ENCODE measurements at places on chromosomes 2 and 18. TPM values are rescaled to one million over a fixed set of nuclear protein-coding genes. Genes with fewer than 3 reads are reported as not detected.
A peak's percentile ranks its signal among the peaks of the same experiment; 100 is the strongest.

- no peak overlapping the region for H3K27ac ChIP-seq
- DNase-seq = no peak
- H3K4me1 ChIP-seq = no peaks in the 10 kb centered on the region
Measured at GRCh38 chr2:195395362-195395761, 261.7 kb upstream of the SLC39A10 start.

DNA sequence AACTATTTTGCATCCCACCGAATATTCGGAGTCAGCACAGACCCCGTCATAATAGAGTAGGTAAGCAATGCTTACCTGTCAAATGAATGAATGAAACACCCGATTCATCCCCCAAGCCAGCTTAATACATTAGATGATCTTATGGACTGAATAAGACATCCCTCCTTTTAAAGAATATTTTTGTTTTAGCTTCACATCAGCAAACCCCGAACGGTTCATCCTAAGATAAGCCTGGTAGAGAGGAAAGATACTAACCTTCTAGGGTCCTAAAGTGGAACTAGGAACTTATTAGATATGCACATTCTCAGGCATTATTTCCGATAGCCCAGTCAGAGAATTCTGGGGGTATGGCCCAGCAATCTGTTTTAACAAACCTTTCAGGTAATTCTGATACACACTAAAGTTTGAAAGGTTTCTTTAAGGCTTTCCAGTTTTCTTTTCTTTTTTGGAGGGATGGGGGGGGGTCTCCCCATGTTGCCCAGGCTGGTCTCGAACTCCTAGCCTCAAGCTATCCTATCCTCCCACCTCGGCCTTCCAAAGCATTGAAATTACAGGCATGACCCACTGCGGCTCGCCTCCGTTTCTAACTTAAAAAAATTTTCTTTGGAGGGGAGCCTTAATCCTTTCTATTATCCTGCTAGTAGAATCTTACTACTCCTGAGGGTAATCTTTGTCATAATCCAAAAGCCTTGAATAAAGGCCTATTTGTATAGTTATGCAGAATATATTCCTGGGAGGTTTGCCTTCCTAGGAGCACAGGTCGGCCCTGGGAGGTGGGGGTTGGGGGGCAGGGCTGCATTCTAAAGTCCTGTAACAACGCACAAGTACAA is 1.0 kb upstream of the ACTR3 start:
- peaks cover 57% of the 10 kb centered on the region for H3K4me1 ChIP-seq
- H3K4me3 ChIP-seq = peak overlapping the region; percentile 87
- peak overlapping the region; percentile 99 for H3K27ac ChIP-seq
- no peaks in the 10 kb centered on the region for H3K27me3 ChIP-seq
- peak; percentile 38 for DNase-seq

GRCh38 chr2:100126897-100127401 is 15.4 kb downstream of the AFF3 start:
- DNase-seq = no peak
- H3K27me3 ChIP-seq = no peaks in the 10 kb centered on the region
- no peaks in the 10 kb centered on the region for H3K4me1 ChIP-seq
- no peak overlapping the region for H3K27ac ChIP-seq
- H3K36me3 ChIP-seq = no peaks in the 10 kb centered on the region

GRCh38 chr2:57760381-57760801 is 286.2 kb upstream of the VRK2 start:
- peak overlapping the region; percentile 21 for H3K4me3 ChIP-seq
- H3K27ac ChIP-seq = no peak overlapping the region
- no peaks in the 10 kb centered on the region for H3K36me3 ChIP-seq
- no peak for DNase-seq

DNA sequence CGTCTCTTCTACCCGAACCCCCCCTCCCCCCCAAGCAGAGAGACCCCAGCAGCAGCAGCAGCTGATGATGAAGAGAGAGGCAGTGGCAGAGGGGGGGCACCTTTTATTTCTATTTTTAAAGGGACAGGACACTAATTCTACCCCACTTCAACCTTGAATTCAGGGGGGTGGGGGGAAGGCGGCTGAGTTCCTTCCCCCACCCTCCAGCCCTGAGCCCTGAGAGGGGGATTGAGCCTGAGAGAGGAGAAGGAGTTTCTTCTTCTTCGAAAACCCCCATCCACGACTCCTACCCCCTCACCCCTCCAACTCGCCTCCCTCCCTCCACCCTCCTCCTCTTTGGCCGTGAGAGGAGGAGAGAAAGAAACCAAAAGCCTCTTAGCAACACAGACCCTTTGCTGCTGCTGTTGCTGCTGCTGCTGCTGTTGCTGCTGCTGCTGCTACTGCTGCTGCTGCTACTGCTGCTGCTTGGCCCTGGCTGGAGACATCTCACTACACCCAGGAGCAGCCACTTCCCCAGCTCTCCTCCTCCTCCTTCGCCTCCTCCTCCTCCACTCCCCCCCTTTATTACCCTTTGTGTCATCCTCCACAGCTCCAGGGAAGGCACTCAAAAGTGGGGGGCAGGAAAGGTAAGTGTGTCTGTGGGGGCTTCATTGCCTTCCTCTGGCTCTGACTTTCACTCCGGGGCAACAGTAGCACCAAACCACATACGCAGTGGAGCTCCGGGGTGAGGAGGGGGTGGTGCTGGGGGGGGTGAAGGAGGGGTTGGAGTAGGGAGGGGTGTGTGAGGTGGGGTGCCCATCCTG is at the start of gene MBD5:
TSS of gene MBD5 (plus strand) at position 33 of the 803 bp plus-strand sequence.
- no peaks in the 10 kb centered on the region for H3K27me3 ChIP-seq
- DNase-seq = peak; percentile 37
- H3K4me3 ChIP-seq = peak within 1 kb of the TSS; percentile 86
- no peaks in the 10 kb centered on the region for H3K36me3 ChIP-seq

DNA sequence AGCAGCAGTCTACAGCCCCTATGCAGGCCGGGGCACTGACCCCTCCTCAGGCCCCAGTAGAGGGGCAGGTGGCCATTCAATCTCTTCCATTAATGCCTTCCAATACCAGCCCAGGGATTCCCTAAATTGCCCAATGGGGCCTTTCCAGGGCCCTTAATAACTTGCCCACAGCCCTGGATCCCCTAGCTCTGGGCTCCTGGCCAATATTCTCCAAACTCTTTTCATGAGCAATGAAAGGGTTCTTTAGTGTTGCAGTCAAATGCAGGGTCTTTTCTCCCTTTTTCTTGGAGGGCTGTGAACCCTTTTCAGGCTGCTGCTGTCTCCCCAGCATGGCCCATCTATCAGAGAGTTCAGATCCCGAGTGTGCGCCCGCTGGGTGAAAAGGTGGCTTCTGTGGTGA is 41.3 kb upstream of the SLC1A4 start:
- no peak overlapping the region for H3K27ac ChIP-seq
- H3K36me3 ChIP-seq = no peaks in the 10 kb centered on the region
- no peaks in the 10 kb centered on the region for H3K27me3 ChIP-seq
- no peak overlapping the region for H3K4me3 ChIP-seq
- H3K4me1 ChIP-seq = no peaks in the 10 kb centered on the region

The SLC11A1 gene
- total RNA-seq = 14.5 TPM

DNA sequence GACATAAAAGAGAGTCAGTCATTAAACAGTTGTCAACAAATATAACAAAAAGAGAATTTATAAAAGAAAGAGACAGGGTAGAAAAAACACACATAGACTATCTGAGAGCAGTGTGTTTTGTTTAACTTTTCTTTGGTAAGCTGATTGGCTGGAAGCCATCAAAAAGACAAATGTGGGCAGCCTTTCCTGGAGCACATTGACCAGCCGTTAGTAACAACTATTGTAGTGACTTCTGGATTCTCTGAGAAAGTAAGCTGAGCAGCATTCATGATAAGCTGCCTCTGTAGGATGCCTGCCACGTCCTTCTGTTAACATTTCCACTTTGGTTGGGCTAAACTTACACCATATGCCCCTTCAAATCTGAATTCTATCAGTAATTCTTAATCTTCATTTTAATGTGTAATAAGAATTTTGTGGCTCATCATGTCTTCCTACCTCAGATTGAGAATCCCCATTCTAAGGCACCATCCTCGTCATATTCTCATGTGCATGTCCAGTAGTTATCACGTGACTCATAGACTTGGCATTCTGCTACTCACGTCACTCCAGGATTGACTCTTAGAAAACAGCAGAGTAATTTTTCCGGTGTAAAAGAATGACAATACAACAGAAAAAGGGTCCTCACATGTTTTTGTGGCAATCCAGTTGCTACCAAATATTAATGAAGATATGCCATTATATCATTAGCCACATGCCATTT is 43.4 kb upstream of the DNAJC10 start:
- H3K27ac ChIP-seq = no peak overlapping the region
- no peak for DNase-seq
- no peaks in the 10 kb centered on the region for H3K4me1 ChIP-seq
- H3K4me3 ChIP-seq = no peak overlapping the region
- no peaks in the 10 kb centered on the region for H3K27me3 ChIP-seq

DNA sequence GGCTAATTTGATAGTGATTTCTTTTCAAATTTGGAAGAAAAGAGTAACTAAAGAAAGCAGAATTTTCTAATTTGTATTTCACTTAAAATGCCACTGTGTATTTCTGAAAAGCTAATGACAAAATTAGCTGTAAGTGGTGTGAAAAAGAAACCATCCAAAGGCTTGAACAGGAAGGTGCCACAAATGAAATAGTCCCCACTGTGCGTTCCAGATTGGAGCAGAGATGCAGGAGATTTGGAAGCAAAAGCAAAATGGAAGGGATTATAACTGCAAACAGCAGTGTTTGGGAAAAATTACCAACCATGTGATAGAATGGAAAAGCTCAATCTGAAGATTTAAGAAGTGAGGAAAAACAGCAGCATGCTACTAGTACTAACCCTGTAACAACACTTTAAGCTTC is 498.7 kb downstream of the SUCLG1 start:
- no peak overlapping the region for H3K4me3 ChIP-seq
- H3K4me1 ChIP-seq = no peaks in the 10 kb centered on the region
- no peaks in the 10 kb centered on the region for H3K36me3 ChIP-seq
- no peaks in the 10 kb centered on the region for H3K27me3 ChIP-seq
- H3K27ac ChIP-seq = no peak overlapping the region

DNA sequence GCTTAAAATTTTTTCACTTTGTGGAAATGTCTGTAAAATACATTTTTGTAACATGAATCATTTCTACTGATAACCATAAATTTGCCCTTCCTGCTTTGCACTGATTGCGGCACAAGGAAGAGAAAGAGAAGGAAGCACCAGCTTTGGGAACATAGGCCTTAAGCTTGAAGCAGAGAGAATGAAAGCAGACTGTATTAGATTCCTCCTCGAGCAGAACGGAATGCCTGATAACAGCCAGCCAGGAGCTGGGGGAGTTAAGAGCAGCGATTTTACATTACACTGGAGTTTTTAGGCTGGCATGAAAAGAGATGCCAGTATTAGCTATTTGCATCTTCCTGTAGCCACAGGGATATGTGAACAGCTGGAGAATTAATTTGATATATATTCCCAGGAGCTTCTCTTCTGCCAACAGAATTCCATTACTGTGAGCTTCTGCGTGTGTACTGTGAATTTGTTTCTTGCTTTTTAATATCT is 33.5 kb downstream of the CRIM1 start:
- DNase-seq = peak; percentile 55
- no peaks in the 10 kb centered on the region for H3K27me3 ChIP-seq
- H3K4me3 ChIP-seq = no peak overlapping the region
- H3K27ac ChIP-seq = no peak overlapping the region
- peaks cover 13% of the 10 kb centered on the region for H3K4me1 ChIP-seq

- H3K36me3 ChIP-seq = no peaks in the 10 kb centered on the region
- H3K4me1 ChIP-seq = no peaks in the 10 kb centered on the region
- no peak for DNase-seq
Measured at GRCh38 chr2:199439066-199439465, 18.7 kb downstream of the SATB2 start.

DNA sequence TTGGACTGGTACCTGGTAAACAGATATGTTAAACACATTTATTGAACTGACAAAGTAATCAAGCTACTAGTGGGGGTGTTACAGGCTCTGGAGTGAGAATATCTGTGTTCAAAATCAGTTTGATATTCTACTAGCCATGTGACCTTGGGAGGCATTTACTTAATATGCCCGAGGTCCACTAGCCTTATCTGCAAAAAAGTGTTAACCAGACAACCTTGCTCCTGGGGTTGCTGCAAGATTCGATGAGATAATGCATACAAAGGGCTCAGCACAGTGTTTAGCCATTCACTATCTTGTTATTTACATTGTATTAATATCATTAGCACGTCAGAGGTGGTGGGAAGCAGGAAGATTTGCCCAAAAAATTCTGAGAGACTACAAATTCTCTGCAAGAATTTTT is 103.3 kb downstream of the CDH2 start:
- H3K27me3 ChIP-seq = no peaks in the 10 kb centered on the region
- no peak overlapping the region for H3K27ac ChIP-seq
- H3K4me3 ChIP-seq = no peak overlapping the region
- no peak for DNase-seq

DNA sequence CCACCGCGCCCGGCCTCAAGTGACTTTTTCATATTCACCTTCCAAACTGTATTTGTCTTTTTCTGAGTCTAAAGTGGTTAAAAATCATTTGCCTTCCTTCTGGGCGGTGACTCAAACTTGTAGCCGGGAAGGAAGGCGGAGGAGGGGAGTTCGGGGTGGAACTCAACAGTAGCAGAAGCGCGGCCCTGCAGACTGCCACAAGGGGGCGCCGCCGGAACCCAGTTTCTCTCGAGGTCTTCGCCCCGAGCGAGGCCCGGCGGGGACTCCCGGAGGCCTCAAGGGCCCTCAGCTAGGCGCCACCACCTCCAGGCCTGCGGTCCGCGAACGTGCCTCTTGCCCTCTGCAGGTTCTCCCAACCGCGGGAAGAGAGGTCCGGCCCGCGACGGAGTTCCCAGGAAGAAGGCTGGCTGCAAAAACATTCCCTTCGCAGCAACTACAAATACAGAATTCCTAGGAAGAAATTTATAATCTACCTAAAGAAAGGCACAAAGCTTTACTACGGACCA is 16.8 kb upstream of the ITM2C start:
- no peaks in the 10 kb centered on the region for H3K36me3 ChIP-seq
- peak; percentile 92 for DNase-seq
- no peak overlapping the region for H3K27ac ChIP-seq
- H3K27me3 ChIP-seq = peaks cover 5% of the 10 kb centered on the region
- no peak overlapping the region for H3K4me3 ChIP-seq
- H3K4me1 ChIP-seq = peaks cover 6% of the 10 kb centered on the region

The PARD6G gene
- total RNA-seq = 3.6 TPM

The PCARE gene
- not detected for total RNA-seq

The RFX8 gene
- total RNA-seq = not detected

DNA sequence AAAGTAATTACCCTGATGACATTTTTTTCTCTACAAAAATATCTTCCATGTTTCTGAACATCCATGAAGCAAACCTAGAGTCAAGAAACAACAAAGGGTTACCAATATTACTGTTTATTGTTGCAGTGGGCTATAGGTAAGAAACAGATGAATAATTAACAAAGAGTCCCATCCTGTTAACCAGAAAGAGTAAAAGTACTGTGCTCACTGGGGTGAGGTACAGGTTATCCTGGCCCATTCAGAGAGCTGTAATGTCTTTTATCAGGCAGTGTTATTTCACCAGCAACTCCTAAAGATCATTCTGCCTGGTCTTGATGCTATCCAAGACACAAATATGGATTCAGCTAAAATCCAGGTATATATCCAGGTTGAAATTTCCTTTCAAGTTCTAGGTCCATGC is 754.9 kb downstream of the SATB2 start:
- no peaks in the 10 kb centered on the region for H3K36me3 ChIP-seq
- no peaks in the 10 kb centered on the region for H3K4me1 ChIP-seq
- H3K4me3 ChIP-seq = no peak overlapping the region
- no peak overlapping the region for H3K27ac ChIP-seq
- DNase-seq = no peak

The GYPC gene
- 47.3 TPM for total RNA-seq

The HTR2B gene
- 0.89 TPM for total RNA-seq
